Chondrocyte (in vitro differentiated cells): ENCODE measurements at places on chromosomes 6 and 20. TPM values are rescaled to one million over a fixed set of nuclear protein-coding genes. Genes with fewer than 3 reads are reported as not detected.
A peak's percentile ranks its signal among the peaks of the same experiment; 100 is the strongest.

Gene LINC00237
- not detected in 3 replicates for total RNA-seq

Gene ANGPT4
- 0.12 TPM in 1 of 3 replicates, not detected in the others for total RNA-seq

Gene CEBPB
- 20.4 to 81.4 TPM (median 78.7 TPM) in 3 replicates for total RNA-seq

Gene GMDS
- 34.0 to 35.6 TPM (median 34.3 TPM) in 3 replicates for total RNA-seq

Gene CBLN4
- not detected in 3 replicates for total RNA-seq

Gene CLVS2
- total RNA-seq: not detected in 3 replicates

Gene HLA-DQA2
- not detected in 3 replicates for total RNA-seq

Gene COL11A2
- 2.8 to 10.0 TPM (median 10.0 TPM) in 3 replicates for total RNA-seq

Gene ENPP4
- total RNA-seq: 3.5 to 4.9 TPM (median 4.4 TPM) in 3 replicates

- H3K4me1 ChIP-seq: peaks cover 46% of the 10 kb centered on the region
- H3K27ac ChIP-seq: peak overlapping the region; percentile 62
- no peaks in the 10 kb centered on the region for H3K27me3 ChIP-seq
- H3K4me3 ChIP-seq: no peak overlapping the region
- no peak for DNase-seq
These were observed 54.1 kb downstream of the ATXN1 start for GRCh38 chr6:16706911-16707783.

DNA sequence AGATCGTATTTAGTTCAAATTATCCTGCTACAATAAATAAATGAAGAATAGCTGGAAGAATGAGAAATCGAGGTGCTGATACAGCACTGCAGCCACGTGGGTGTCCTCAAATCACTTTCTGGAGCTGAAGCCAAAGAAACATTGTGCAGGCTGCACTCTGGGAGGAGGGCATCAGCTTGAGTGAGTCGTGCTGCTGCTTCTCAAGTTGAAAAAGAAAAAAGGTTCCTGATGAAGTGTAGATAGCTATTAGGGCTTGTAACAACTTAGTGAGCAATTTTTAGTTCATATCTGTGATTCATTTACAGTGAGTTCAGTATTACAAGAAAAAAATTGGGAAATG, 40.5 kb downstream of the DSE start:
- no peaks in the 10 kb centered on the region for H3K27me3 ChIP-seq
- peaks cover 4% of the 10 kb centered on the region for H3K36me3 ChIP-seq
- no peak overlapping the region for H3K4me3 ChIP-seq
- DNase-seq: no peak

DNA sequence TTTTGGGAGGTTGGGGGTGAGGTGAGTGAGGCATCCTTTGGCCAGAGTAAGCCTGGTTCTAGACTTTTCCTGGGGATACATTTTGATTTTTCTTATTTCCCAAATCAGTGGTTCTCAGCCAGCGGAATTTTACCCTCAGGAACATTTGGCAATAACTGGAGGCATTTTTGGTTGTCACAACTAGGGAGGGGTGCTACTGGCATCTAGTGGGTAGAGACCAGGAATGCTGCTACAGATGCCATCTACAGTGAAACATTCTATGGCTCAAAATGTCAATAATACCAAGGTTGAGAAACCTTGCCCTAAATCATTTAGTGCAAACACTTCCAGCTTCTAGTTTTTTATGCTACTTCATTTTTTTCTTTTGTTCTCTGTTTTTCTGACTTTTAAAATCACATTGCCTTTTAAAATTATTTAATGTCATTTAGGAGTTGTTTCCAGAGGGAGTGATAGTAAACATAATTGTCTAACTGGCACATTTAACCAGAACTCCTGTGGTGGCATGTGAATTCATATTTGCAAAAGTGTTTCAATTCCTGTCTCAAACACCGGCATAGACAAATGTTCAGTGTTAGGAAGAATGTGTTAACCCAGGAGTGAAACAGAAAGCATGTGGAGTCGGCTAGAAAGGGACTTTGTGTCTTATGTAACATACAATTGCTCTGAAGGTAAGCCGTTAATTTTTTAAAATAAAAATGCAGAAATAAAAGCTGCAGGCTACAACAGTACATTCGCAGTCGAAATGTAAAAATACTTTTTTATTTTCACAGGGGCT, 59.0 kb downstream of the QRSL1 start:
- DNase-seq: no peak
- H3K27ac ChIP-seq: no peak overlapping the region
- H3K27me3 ChIP-seq: no peaks in the 10 kb centered on the region
- H3K36me3 ChIP-seq: no peaks in the 10 kb centered on the region

GRCh38 chr20:62822239-62822787, 5.5 kb downstream of the COL9A3 start:
- H3K4me1 ChIP-seq: peaks cover 41% of the 10 kb centered on the region
- H3K36me3 ChIP-seq: no peaks in the 10 kb centered on the region
- no peak for DNase-seq
- no peak overlapping the region for H3K27ac ChIP-seq
- no peak overlapping the region for H3K4me3 ChIP-seq

- peaks cover 2% of the 10 kb centered on the region for H3K4me1 ChIP-seq
- H3K36me3 ChIP-seq: no peaks in the 10 kb centered on the region
- no peaks in the 10 kb centered on the region for H3K27me3 ChIP-seq
- DNase-seq: no peak
- H3K4me3 ChIP-seq: no peak overlapping the region
These were observed 47.4 kb downstream of the MYB start for GRCh38 chr6:135228486-135228885.

DNA sequence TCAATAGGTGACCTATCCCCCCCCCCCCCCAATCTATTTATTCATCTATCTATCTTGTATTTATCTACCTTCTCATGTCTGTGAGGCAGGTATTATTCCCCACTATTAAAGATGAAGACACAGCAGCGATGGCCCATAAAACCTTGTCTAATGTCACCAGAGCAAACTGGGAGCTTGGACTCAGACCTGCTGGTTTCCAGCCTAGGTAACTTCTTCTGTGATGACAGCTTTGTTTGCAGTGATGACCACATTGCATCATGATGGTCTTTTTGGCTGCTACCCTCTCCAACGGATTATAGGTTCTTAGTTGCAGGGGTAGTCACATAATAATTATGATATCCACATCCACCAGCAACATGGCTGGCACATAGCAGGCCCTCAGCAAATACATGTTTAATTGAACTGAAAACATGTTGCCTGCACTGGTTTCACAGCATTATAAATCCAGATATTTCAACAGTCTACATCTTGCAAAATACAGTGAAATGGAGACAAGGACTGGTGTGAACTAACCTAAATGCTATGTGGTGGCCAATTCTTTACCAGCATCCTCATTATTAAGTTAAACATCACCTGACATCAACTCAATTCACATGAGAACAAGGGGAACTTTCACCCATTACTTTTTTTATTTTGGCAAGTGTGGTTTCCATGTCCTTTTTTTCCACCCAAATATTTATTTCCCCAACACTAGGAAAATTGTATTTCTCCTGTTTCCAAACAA, 712.5 kb upstream of the NRSN1 start:
- H3K27ac ChIP-seq: peak overlapping the region; percentile 86
- no peaks in the 10 kb centered on the region for H3K27me3 ChIP-seq
- peaks cover 15% of the 10 kb centered on the region for H3K4me1 ChIP-seq
- DNase-seq: no peak

GRCh38 chr6:25392372-25392771, 113.2 kb downstream of the CARMIL1 start:
- H3K27me3 ChIP-seq: no peaks in the 10 kb centered on the region
- no peak for DNase-seq
- H3K27ac ChIP-seq: no peak overlapping the region
- H3K36me3 ChIP-seq: no peaks in the 10 kb centered on the region
- no peak overlapping the region for H3K4me3 ChIP-seq

DNA sequence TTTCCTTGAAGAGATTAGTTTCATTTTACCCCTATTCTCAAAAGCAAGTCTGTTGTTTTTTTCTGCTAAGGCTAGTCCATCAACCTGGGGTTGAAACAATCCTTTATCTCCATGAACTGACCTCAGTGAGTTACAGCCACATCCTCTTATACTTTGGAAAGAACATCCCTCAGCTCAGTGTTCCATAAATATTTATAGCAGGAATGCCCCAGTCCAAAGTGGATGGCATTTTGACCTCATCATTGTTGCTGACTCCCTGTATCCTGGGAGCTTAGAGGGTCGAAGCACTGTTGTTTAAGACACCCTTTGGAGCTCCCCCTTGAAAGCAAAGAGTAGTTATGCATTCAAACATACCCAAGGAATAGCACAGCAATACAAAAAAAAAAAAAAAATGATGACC, 16.2 kb upstream of the CDYL start:
- DNase-seq: no peak
- no peak overlapping the region for H3K4me3 ChIP-seq
- peaks cover 3% of the 10 kb centered on the region for H3K4me1 ChIP-seq

GRCh38 chr6:168782187-168782751, 341.3 kb downstream of the SMOC2 start:
- no peaks in the 10 kb centered on the region for H3K36me3 ChIP-seq
- H3K27ac ChIP-seq: no peak overlapping the region
- no peak for DNase-seq
- H3K4me1 ChIP-seq: peaks cover 21% of the 10 kb centered on the region
- peaks cover 20% of the 10 kb centered on the region for H3K27me3 ChIP-seq
- no peak overlapping the region for H3K4me3 ChIP-seq

DNA sequence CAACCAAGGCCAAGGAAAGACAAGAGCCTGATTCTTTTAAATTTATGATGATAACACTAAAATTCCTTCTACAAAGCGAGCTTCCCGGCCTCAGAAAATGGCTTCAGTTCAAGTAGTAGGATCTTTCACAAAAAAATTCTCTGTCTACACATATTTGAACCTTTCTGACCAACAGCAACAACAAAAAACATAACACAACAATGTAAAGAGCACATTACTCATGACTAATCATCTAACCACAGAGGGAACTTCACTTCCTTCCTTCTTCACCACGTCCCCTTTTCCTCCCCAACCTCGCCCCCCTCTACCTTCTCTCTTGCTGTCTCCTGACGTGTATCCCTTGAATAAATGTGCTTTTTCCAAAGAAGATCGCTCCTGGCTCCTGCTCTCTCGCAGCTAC, 228.2 kb downstream of the MYLK4 start:
- peaks cover 26% of the 10 kb centered on the region for H3K4me1 ChIP-seq
- H3K27ac ChIP-seq: no peak overlapping the region
- no peak for DNase-seq

DNA sequence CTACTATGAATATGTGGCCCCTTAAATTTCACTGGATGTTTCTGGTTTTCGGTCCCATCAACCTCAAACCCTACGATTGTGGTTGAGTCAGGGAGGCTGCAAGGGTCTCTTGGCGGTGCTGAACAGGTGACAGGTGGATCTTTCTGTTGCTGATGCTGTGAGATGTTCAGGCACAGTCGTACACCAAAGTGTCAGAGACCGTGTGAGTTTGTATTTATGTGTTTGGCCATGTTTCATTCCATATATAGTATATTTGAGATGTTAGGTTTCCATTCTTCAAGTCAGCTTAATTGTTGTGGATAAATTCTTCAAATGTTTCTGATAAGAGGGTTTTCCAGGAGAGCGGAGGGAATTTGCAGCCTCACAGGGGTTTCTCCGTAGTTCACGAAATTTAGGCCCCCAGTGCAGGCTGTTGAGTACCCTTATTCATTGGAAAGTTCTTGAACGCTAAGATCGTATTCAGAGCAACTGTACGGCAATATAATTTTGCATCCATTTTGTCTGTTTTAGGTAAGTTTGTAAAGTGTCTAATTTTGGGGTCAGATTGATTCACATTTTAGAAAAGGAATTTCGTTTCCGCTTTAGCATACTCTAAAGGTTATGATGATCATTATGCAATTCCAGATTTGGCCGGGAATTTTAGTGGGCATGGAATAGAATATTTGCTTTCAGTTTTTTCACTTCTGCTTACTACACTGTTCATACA, 1.2 kb downstream of the TAB2 start:
- no peak for DNase-seq

GRCh38 chr6:73942592-73943186, 246.7 kb downstream of the CD109 start:
- H3K4me3 ChIP-seq: no peak overlapping the region
- H3K27me3 ChIP-seq: no peaks in the 10 kb centered on the region
- H3K4me1 ChIP-seq: peaks cover 18% of the 10 kb centered on the region

DNA sequence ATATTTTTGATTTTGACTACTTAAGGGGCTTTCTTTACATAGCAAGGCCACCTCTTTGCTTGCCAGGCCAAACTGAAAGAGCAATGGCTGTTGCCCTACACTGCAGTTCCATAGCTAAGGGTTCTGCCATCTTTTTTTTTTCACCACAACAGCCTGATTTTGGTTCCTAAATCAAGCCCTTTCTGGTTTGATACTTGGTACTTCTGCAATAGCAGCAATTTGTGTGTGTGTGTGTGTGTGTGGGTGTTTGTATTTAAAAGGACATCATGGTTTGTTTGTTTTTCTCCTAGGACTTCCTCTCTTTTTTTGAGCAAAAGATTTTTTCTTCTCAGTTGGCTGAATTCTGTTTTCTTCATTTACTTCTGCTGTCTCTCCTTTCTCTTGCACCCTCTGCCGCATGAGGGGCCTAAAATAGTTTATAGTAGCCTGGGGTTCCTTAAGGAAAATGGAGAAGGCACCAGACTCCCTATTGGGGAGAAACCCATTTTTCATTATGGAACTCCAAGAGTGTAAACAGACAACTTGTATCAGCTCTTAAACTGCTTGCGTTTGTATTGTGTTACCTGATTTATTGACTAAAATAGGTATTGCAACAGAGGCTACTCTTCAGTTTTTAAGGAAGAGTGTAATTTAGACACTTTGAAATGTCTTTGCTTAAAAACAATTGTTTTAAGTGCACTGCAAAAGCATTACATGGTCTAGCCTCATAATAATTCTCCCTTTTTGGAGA, 12.2 kb upstream of the GCLC start:
- no peaks in the 10 kb centered on the region for H3K4me1 ChIP-seq
- peaks cover 2% of the 10 kb centered on the region for H3K36me3 ChIP-seq
- DNase-seq: no peak
- H3K27me3 ChIP-seq: peaks cover 2% of the 10 kb centered on the region
- no peak overlapping the region for H3K4me3 ChIP-seq
- H3K27ac ChIP-seq: no peak overlapping the region

DNA sequence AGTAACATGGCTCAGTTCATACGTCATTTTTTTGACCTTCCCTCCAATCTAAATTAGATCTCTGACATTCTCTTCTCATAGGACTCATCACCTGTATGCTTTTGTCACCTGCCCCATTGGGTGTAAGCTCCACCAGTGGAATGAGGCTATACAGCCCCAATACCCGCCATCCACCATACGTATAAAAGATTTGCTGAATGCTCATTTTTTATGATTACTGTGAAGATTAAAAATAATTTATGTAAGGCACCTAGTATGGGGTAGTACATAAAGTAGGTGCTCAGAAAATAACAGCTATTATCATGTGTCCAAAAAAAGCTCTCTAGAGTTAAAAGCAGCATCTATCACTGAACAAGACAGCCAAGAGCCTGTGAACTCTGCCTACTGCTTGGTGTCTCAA, 24.1 kb downstream of the NCOA5 start:
- DNase-seq: no peak
- H3K36me3 ChIP-seq: peaks cover 66% of the 10 kb centered on the region
- H3K27me3 ChIP-seq: no peaks in the 10 kb centered on the region
- H3K27ac ChIP-seq: no peak overlapping the region

GRCh38 chr6:77457720-77458349, 5.5 kb downstream of the HTR1B start:
- H3K36me3 ChIP-seq: no peaks in the 10 kb centered on the region
- no peak for DNase-seq
- peaks cover 58% of the 10 kb centered on the region for H3K4me1 ChIP-seq
- peaks cover 9% of the 10 kb centered on the region for H3K27me3 ChIP-seq
- no peak overlapping the region for H3K4me3 ChIP-seq

GRCh38 chr20:56467968-56468315, 485 bp upstream of the RTF2 start:
- H3K27ac ChIP-seq: peak overlapping the region; percentile 99
- H3K4me3 ChIP-seq: peak overlapping the region; percentile 97
- H3K27me3 ChIP-seq: no peaks in the 10 kb centered on the region
- peaks cover 23% of the 10 kb centered on the region for H3K4me1 ChIP-seq
